ENCODE measurements at places on chromosomes 12 and 14.

GRCh38 chr14:76484355-76484754, 108.4 kb downstream of the ESRRB start:
- no peak for DNase-seq

DNA sequence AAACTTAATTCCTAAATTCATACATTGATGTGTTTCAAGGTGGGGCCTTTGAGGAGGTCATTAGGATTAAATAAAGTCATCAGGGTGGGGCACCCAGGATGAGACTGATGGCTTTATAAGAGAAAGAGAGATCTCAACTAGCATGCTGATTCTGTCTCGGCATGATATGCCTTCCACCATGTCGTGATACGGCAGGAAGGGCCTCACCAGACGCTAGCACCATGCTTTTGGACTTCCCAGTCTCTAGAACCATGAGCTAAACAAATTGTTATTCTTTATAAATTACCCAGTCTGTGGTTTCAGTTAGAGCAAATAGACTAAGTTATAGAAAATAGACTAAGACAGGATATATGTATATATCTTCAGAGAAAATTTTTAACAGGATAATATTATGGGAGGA, 759.6 kb downstream of the MED13L start:
- DNase-seq = no peak

GRCh38 chr12:49089821-49090773, 4.5 kb downstream of the DHH start:
- DNase-seq = peak; percentile 73

DNA sequence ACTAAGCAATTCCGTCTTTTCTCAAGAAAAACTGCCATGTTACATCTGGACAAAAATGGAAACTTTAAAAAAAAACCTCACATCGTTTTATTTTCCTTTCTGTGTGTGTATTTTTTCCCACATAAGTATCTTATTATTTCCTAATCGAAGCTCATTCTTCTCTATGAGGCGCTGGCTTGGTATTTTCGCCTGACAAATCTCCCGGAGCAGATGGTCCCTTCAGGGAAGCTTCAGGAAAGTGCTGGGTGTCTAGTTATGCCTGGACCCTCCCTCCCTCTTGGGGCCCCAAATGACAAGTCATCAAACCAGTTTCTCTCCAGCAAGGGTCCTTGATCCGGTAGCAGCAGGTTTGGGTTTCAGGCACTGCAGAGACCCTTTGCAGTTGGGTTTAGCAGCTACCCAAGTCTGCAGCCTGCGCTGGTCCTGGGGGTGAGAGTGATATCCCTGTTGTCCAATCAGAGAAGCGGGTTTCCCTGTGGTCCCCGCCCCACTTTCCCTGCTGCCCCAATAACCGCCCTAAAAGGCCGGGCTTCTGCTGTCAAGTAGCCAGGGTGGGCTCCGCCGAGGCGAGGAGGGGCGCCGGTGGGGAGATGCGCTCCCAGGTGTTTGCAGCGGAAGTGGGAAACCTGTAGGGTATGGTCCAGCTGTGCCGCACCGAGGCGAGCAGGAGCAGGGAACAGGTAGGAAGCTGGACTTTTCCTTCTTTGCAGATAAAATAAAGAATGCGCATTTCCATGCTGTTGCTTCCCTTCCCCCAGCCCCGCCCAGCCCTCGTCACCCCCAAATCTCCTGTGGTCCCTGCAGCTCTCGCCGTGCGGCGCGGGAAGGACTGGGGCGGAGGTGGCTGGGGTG, at the start of gene CNTN1:
TSS of gene CNTN1 (plus strand) at position 527 of the 852 bp plus-strand sequence.
- DNase-seq = peak; percentile 65

DNA sequence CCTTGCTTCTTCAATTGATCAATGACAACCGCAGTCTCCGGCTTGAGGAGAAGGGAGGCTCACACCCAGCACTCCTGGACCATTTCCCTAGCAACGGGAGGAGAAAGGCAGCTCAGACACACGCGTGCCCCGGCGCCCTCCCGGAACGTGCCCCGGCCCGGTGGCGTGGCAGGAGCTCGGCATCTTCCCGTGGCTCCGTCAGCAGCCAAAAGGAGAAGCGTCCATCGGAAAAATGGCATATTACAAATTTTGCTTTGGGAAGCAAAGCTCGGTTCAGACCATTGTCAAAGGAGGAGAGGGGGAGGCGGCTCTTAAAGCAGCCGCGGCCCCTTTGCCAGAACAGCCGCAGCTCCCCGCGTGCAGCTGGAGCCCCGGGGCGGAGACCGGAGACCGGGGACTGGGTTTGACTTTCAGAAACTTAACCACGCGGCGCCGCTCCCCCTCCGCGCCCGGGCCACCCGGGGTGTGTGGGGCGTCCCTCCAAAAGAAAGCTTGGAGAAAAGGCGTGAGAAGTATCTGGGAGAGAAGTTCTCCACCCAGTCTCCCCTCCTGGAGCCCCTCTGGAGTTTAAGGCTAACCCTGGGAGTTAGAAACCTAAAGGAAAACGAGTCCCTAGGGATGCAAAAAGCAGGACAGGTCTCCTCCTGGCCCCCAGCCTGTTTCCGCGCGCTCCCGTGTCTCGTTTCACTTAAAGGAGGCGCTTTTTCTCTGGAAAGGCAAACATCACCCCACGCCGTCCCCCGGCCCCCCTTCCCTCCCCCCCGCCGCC, 545 bp downstream of the PPFIA2 start:
- DNase-seq = peak; percentile 41

DNA sequence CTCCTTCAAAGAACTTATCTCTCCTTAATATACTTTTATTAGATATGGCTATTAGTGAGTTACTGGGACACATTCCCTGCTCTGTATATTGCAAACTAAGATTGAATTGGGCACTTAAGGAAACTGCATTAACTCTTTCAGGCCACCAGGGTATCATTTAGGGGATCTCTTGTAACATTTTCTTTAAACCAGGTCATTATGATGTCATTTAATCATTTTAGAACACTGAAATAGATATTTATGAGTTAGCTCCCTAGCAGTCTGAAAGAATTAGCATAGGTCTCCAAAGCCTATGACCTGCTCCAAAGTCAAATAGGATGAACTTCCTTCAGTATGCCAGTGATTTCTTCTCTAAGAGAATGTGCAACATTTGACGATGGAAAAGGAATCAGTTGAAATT, 506.9 kb downstream of the FOXG1 start:
- no peak for DNase-seq

GRCh38 chr12:65882486-65882885, 58.2 kb downstream of the HMGA2 start:
- DNase-seq = peak; percentile 43

GRCh38 chr14:90198541-90199060, 57.8 kb upstream of the PSMC1 start:
- DNase-seq = no peak

DNA sequence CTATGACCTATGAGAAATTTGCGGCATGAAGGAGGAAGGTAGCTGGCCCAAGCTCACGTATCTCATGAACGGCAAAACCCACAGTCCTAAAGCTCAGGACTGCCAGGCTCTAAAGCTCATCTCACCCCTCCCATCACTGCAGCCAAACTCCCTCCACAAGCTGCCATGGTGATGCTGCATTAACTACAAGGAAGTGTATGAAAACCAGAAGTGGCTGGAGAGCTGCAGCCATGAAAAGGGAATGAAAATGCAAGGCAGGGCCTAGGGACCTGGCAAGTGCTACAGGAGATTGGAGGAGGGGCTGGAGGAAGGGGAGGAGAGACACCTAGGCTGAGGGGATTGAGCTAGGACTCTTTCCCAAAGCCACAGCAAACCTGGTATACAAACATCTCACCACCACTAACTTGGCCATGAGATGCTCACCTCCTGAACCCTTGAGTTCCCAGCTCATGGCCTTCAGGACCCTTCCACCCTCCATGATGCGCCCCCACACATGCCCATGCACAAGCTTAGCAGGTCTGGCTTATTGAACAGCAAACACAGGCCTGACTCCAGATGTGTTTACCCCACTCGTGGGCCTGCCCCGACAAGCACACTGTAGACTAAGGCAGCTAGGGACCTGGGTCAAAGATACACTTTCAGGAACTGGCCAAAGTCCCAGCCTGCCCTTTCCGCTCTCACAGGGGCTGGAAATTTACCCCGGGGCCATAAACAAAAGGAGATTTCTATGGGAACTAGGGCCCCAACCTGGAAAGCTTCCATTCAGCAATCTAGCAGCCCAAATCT, 42.0 kb downstream of the LTBP2 start:
- peak; percentile 28 for DNase-seq

DNA sequence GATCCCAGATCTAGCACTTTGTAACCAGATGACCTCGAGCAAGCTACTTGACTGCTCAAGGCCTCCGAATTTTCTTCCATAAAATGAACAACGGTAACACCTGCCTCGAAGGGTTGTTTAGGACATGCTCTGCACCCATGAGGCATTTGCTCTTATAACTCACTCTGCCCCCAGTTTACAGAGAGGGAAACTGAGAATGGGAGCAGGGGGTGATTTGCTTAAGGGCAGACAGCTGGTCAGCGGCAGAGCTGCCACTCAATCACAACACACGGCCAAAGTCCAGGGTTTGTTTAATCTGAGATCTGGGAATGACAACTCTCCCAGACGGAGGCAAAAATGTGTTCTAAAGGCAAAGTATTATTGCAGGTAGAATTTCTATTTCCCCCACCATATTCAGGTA, 156.3 kb downstream of the RIMBP2 start:
- no peak for DNase-seq

DNA sequence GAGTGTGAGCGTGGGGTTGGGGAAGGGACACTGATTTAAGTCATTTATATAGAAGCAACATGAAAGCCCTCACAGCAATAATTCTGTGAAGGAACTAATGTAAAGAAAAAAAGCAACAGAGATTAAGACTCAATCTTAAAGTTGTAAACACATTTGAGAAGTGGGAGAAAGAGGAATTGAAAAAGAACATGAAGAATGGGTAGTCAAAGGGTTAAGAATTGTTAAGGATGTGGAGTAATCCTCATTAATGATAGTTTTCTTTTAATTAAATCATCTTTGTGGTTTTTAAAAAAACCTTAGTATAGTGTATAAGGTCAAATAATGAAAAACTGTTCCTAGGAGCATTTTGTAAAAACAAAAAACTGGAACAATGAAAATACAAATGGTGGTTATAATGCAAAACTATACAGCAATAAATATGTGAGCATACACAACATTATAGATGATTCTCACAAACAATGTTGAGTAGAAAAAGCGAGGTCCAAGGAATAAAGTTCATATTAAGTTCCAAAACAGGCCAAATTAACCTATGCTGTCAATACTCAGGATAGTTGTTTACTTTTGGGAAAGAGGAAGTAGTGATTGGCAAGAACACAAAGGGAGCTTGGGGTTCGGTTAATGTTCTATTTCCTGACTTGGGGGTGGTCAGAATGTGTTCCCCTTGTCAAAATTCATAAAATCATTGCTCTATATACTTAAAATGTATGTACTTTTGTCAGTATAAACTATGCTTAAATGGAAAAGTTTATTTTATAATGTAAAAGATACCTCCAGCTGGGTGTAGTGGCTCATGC, 120.4 kb upstream of the ATF7IP start:
- DNase-seq = no peak

GRCh38 chr14:22252686-22253085, 336.3 kb downstream of the DAD1 start:
- DNase-seq = peak; percentile 1

DNA sequence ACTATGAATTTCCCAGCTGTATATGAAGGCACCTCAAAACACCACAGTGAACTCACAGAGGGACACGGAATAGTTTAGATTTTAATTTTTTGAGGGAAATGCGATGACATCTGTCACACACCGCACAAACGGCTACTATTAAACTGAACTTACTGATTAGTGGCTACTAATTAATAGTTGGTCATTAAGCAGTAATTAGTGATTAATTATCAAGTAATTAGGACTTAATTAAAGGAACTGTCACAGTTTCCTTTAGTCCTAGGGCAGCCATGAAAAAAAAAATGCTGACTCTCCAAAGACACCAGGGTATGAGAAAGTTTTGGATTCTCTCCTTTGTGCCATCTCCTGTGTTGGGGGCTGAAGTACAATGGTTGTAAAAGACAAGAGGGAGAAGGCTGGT, 2.9 kb downstream of the OAS1 start:
- no peak for DNase-seq

DNA sequence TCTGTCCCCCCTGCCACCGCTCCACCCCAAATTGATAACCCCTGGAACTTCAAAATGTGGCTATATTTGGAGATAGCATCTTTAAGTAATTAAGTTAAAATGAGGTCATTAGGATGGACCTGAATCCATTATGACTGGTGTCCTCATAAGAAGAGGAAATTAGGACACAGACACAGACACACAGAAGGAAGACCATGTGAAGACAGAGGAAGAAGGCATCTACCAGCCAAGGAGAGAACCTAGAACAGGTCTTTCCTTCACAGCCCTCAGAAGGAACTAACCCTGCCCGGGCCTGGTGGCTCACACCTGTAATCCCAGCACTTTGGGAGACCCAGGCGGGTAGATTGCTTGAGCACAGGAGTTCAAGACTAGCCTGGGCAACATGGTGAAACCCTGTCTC, 3.6 kb upstream of the HRK start:
- DNase-seq = no peak

GRCh38 chr12:7039403-7039802, 21.1 kb upstream of the C1S start:
- DNase-seq = no peak

DNA sequence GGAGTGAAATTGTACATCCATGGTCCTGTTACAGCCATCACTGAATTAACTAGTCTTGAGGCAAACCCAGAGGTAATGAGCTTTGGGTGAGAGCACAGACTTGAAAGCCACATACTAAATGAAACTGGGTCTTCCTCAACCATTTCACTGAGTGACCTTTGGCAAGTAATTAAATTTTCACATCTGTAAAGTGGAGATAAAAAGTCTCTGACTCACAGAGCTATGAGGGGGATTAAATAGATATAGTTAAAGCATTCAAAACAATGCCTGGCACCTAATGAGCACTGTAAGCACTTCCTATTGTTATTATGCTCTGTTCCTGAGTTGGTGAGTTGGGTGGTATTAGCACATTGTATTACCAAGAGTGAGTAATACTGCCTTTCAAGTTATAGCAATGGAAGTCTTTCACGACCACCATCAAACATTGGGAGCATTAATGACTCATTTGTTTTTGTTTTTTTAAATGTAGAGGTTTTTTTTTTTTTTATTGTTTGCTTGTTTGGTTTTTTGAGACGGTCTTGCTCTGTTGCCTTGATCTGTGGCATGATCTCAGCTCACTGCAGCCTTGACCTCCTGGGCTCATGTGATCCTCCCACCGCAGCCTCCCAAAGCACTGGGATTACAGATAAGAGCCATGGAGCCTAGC, 12.5 kb upstream of the STRN3 start:
- peak; percentile 27 for DNase-seq

GRCh38 chr12:45729233-45730083, at the start of gene ARID2:
Gene ARID2, plus strand, starts transcription at chr12:45729706. Its CDS starts 131 bp downstream, at chr12:45729837.
- peak; percentile 78 for DNase-seq

DNA sequence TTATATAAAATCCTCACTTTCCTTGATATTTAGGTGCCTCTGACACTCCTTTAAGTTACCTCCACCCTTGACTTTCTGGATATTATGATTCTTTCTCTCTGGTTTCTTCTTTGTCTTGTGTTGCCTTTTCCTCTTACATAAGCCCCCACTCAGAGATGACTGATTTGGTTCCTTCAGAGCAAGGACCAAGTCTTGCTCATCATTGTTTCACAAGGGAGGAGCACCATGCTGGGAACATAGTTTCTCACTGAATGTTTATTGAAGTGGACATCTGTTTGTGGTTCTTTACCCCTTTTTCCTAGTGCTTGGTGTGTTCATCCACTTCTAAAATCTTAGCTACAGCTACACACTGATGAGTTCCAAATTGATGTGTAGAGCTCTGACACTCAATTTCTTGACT, 161.3 kb upstream of the PTPRQ start:
- DNase-seq = peak; percentile 63

All from GM23248 (cell line).